ENCODE measurements at places on chromosomes 11 and 22. TPM values are rescaled to one million over a fixed set of nuclear protein-coding genes. Genes with fewer than 3 reads are reported as not detected.

The CD6 gene
- not detected for total RNA-seq

The PRG3 gene
- total RNA-seq, result not detected

The EP300 gene
- 18.8 TPM for total RNA-seq

The EFCAB6 gene
- total RNA-seq, result 7.0 TPM

The MRGPRX3 gene
- total RNA-seq, result not detected

The KRTAP5-11 gene
- total RNA-seq, result not detected

The MMP7 gene
- total RNA-seq, result 13.8 TPM

The OR51B2 gene
- 0.82 TPM for total RNA-seq

DNA sequence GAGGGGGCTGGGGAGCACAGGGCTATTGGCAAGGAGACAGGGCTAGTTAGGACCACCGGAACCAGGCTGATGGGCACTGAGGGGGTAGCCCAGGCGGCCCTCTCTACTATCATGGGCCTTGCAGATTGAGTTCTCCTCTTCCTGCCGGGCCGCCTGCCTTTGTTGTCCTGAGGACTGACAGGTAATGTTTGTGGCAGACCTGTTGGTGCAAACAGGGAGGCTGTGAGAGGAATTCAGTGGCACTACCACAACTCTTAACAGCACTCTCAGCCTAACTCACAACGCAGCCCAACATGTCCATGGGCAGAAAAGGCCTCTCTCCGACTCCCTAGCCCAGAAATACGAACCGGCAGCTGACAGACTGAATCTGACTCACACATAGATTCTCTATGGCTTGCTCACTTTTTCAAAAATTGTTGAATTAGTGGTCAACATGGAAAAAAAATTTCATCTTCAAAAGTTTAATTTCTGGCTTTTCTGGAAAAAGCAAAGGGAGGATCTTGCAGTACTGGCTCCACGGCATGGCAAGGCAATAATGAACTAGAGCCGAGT, 11.4 kb downstream of the KCNJ5 start:
- H3K27ac ChIP-seq, result no peak overlapping the region
- no peaks in the 10 kb centered on the region for H3K36me3 ChIP-seq
- H3K27me3 ChIP-seq, result no peaks in the 10 kb centered on the region
- DNase-seq, result no peak
- no peak overlapping the region for H3K4me3 ChIP-seq

DNA sequence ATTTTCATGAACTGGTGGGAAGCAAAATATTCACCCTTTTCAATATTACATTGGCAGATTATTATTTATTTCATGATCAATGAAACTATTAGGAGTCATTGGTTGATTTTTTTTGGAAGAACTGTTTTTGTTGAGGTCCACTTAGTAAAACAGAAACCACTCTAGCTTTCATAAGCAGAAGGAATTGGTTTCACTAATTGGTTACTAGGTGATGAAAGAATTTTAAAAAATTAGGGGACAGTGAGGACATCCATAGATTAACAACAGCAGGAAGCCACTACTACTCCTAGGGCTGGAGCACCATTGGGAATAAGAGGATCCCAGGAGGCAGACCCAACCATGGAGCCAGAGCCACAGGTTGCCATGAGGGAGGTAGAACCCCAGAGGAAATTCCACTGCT, 74.4 kb upstream of the KCNA4 start:
- H3K27ac ChIP-seq, result no peak overlapping the region
- no peak for DNase-seq
- no peaks in the 10 kb centered on the region for H3K27me3 ChIP-seq
- no peaks in the 10 kb centered on the region for H3K4me1 ChIP-seq
- H3K36me3 ChIP-seq, result no peaks in the 10 kb centered on the region

DNA sequence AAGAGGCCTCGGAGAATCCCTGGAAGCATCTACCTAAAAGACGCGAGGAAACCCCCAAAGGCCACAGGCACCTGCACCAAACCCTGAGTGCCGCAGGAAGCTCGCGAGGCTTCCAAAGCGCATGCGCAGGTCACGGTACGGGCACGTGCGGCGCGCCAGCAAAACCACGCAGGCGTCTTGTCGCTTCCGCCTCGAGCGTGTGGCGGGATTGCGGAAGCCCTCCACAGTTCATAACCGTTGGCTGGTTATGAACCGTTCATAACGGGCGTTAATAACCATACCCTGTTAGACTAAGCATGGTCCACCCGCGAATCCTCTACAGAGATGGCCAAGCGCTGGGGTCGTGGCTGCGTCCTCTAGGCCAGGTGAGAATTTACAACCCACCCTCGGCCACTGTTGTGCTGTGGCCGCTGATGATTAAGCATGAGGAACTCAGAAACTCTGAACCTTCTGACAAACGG, 46.4 kb downstream of the MORC2 start:
- peak overlapping the region; percentile 29 for H3K4me3 ChIP-seq
- H3K4me1 ChIP-seq, result no peaks in the 10 kb centered on the region
- H3K36me3 ChIP-seq, result no peaks in the 10 kb centered on the region
- peak overlapping the region; percentile 36 for H3K27ac ChIP-seq
- DNase-seq, result peak; percentile 25

GRCh38 chr11:15468466-15468865, 353.7 kb downstream of the INSC start:
- no peaks in the 10 kb centered on the region for H3K27me3 ChIP-seq
- no peak overlapping the region for H3K4me3 ChIP-seq
- DNase-seq, result no peak

GRCh38 chr11:646214-646613, 9.1 kb downstream of the DRD4 start:
- H3K4me1 ChIP-seq, result no peaks in the 10 kb centered on the region
- H3K27me3 ChIP-seq, result no peaks in the 10 kb centered on the region
- H3K27ac ChIP-seq, result no peak overlapping the region
- no peak overlapping the region for H3K4me3 ChIP-seq
- no peak for DNase-seq
- no peaks in the 10 kb centered on the region for H3K36me3 ChIP-seq

DNA sequence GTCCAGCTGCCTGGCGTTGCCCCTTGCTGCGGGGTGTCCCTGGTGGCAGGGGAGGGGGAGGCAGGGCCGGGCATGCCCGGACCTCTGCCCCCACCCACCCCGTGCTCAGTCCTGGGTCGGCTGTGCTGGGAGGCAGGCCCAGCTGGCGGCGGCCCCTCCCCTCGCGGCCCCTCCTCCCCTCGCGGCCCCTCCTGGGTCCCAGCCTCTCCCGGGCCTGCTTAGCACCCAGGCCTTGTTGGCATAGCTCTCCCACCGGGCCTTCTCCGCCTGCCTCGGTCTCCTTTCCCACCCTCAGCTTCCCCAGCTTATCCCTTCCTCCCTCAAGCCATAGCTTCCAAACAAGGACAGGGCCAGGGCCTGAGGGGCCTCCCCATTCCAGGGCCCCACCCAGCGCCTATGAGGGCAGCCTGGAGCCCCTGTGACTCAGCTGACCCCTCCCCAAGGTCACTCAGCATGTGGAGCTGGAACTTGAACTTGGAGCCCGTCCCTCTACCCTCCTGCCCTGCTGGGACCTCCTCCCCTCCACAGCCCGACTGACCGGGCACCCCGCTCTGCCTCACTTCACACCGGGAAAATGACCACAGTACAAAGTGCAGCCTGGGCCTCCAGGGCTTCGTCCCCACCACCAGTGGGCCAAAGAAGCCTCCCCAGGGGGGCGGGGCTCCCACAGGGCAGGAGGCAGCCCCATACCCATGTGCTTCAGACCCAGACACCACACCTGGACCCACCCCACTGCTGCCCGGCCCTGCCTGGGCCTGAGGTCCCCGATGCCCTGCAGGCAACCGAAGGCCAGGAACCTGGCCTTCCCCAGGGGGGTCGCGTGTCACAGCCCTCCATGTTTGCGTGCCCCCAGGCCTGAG, 1.2 kb downstream of the EPS8L2 start:
- H3K27ac ChIP-seq, result peak overlapping the region; percentile 78

DNA sequence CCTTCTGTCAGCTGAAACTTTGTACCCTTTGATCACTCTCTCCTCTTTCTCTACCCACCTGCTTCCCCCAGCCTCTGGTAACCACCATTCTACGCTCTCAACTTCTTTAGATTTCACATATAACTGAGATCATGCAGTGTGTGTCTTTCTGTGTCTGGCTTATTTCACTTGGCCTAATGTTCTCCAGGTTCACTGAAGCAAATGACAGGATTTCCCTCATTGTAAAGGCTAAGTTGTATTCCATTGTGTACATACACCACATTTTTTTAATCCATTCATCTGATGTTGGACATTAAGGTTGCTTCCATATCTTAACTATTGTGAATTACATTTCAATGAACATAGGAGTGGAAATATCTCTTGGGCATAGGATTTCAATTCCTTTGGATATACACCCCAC, 207.6 kb downstream of the MIAT start:
- no peaks in the 10 kb centered on the region for H3K36me3 ChIP-seq
- no peak overlapping the region for H3K4me3 ChIP-seq
- no peak for DNase-seq

DNA sequence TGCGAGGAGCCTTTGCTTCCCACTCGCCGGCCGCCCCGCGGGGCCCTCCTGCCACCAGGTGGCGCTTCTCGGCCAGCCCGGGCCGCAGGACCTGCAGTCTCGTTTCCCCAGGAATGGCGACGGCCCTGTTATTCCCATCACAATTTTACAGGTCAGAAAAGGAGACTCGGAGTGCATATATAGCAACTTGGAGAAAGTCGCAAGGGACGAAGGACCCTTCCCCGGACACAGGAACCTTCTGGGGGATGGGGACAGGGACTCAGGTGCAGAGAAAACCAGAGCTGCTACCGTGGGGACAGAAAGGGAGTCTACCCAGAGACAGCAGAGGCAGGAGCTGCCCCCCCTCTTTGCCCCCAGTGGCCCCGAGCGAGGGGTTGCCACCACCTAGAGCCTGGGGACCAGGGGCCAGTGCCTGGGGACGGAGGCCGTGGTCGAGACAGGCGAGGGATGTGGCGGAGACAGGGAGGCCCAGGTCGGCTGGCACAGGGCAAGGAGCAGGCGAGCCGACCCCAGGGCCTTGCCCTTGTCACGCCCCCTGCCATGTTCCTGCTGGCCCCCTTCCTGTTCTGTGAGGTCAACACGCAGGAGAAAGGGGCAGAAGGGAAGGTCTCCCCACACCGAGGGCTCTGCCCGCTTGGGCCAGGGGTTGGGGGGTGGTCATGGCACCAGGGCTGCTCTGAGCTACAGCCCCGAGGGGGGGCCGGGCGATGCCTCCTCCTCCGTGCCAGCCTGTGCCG, 3.5 kb upstream of the KRTAP5-6 start:
- H3K4me3 ChIP-seq, result peak overlapping the region; percentile 5
- H3K27ac ChIP-seq, result peak overlapping the region; percentile 55
- no peaks in the 10 kb centered on the region for H3K4me1 ChIP-seq
- H3K27me3 ChIP-seq, result no peaks in the 10 kb centered on the region
- DNase-seq, result peak; percentile 65
- no peaks in the 10 kb centered on the region for H3K36me3 ChIP-seq

Data from uterus (tissue), 4 donors.